CD4-positive, alpha-beta memory T cell (primary cell): ENCODE measurements at places on chromosomes 13 and 19.

GRCh38 chr19:36140304-36141038 is 605 bp downstream of the CAPNS1 start:
- peak; percentile 39 for DNase-seq

DNA sequence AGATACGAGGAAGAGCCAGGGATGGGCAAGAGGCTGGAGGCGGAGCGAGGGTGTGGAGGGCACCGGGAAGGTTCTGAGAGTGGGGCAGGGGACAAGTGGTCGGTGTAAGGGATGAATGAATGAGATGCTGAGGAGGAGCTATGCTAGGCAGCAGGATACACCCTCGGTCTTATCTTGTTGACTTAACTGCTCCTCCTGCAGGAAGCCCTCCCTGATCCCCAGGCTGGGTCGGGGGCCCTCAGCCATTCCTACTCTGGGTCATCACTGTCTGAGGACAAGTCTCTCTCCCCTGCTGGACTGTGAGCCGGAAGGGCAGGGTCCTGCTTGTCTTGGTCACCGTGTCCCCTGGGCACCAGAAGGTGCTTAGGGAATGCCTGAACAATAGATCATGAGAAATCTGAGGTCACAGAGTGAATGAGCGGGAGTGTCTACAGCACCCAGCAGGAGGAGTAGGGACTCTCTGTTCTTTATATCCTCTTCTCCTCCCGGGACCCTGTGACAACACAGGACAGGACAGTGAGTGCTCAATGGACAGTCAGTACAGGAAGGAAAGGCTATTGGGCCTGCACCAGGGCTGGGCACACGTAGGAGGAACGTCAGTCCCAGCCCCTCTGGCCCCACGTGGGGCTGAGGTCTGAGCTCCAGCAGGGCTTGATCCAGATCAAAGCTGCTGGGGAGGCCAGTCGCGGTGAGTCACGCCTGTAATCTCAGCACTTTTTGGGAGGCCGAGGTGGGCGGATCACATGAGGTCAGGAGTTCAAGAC is 6.5 kb downstream of the NKPD1 start:
- no peak for DNase-seq

DNA sequence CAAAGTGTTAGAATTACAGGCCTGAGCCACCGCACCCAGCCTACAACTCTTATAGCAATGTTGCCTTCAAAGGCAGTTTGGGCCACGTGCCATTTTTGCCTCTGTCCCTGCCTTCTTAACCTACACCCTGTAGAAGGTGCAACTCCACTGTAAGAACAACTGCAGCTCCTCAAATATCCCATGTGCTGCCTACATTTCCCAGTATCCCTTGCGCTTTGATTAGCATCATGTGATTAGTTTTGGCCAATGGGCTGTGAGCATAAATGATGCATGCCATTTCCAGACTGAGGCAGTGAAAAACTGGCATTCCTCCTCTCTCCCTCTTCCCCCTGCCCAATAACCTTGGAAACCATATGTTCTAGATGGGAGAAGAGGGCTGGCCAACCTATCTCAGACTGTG is 75.2 kb upstream of the MRI1 start:
- DNase-seq: no peak

DNA sequence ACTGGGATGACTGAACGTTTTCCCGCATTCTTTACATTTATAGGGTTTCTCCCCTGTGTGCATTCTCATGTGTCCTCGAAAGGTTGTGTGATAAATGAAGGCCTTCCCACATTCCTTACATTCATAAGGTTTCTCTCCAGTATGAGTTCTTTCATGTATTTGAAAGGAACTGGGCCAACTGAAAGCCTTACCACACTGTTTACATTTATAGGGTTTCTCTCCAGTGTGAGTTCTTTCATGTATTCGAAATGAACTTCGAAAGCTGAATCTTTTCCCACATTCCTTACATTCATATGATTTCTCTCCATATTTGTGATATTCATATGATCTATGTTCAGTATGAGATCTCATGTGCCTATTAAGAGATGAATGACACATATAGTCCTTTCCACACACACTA is 19.4 kb downstream of the ZNF709 start:
- no peak for DNase-seq

DNA sequence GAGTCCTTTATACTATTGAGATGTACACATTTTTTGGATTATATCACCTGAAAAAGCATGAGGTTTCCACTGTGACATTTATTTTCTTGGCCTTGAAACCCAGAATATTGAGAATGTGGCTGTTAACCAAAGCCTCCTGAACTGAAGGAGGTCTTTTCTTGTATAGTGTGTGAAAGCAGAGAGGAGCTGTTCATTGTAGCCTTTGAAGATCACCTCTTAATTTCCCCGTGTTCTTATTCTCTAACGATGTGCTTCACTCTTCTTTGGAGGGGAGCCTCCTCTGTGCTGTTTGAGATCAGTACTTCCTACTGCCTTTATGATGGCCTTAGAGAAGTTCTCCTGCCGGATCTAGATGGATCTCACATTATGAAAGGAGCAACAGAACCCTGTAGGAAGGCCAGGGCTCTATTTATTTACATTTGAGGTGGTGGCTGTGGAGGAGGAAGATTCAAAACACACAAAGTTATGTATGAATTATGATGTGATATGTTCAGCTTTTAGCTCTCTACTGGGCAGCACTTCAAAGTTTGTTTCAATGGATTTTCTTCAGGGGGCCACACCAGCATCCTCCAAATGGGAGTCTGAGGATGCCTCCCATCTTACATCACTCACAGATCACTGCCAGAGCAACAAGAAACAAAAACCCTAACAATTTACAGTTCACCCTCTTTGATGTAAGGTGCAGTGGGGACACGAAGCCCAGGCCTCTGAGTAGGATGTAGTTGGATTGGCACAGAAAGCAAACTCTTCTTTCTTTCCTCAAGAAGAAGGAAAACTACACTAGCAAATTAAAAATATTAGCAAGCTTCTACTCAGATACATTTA is 322.3 kb downstream of the DLEU7 start:
- DNase-seq: no peak

GRCh38 chr19:10010247-10010691 is at the start of gene COL5A3:
COL5A3 (minus strand) TSS chr19:10010504; CDS start chr19:10010385, 119 bp downstream.
- no peak for DNase-seq

- no peak for DNase-seq
These were observed 191.6 kb downstream of the SHISA2 start for GRCh38 chr13:25860265-25860664.

GRCh38 chr19:55491546-55492360 is 3.5 kb downstream of the SSC5D start:
- no peak for DNase-seq

- DNase-seq: no peak
These were observed 8.5 kb upstream of the CEACAM5 start for GRCh38 chr19:41699968-41700323.

GRCh38 chr13:104592127-104592526 is 1525.9 kb upstream of the SLC10A2 start:
- no peak for DNase-seq

DNA sequence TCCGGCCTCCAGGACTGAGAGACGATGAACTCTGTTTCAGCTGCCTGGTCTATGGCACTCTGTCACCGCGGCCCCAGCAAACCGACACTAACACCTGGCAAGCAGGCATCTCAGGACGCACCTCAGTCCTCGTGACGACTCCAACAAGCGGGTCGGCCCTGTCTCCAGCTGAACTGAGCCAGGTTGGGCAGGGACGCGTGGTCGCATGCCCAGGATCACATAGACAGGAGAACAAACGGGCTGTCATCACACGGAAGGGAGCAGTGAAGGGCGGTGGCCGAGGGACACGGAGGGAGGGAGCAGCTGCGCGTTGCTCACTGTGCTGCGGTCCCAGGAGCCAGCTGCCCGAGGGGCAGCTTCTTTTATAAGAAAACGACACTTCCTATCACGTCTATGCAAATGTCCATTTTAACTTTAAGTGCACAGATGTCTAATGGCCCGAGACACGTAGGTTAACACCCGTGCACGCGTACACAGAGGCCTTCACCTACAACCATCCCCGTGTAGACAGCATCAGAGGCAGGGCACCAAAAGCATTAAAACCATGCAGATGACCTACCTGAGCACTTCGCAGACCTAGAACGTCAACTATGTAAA is 8.9 kb downstream of the SGTA start:
- no peak for DNase-seq

DNA sequence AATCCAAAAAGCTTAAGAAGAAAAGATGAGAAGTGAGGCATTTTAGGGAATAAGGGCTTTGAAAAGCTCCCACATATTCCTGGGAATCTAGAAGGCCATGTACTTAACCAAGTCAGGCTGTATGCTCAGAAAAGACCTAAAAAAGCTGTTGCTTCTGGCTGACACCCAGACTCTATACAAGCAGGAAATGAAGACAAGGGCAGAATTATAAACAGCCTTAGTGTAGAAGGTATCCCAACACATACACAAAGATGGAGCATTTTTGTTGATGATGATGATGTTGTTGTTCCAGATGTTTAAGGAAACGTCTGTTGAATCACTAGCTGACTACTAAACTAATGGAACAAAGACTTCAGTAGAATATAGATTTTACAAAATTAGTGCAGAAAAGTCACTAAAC is 26.1 kb upstream of the N4BP2L1 start:
- no peak for DNase-seq

- no peak for DNase-seq
These were observed 803.6 kb downstream of the DIAPH3 start for GRCh38 chr13:59360108-59360507.

- DNase-seq: no peak
These were observed 216.3 kb upstream of the ZNF507 start for GRCh38 chr19:32129141-32129540.

DNA sequence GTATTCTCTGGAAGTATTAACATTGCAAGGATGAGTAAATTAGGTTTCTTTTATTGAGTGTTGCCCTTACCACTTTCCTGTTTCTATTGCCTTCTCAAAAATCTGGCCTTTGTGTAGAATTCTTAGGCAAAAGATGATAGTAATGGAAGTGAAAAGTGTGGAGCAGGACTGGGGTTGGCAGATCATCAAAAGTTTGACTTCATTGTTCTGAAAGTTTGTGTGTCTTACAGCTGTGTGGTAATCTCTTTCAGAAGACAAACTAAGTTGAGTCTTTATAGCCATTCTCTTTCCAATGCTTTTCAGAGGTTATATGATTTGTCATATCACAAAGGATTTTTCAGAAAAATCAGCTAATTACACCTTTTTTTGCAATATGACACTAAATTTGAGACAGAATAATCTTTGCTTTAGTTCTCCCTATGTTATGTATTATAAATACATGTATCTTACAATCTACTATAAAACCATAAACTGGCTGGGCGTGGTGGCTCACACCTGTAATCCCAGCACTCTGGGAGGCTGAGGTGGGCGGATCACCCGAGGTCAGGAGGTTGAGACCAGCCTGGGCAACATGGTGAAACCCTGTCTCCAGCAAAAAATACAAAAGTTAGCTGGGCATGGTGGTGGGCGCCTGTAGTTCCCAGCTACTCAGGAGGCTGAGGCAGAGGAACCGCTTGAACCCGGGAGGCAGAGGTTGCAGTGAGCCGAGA is 8.7 kb upstream of the KCNRG start:
- no peak for DNase-seq

DNA sequence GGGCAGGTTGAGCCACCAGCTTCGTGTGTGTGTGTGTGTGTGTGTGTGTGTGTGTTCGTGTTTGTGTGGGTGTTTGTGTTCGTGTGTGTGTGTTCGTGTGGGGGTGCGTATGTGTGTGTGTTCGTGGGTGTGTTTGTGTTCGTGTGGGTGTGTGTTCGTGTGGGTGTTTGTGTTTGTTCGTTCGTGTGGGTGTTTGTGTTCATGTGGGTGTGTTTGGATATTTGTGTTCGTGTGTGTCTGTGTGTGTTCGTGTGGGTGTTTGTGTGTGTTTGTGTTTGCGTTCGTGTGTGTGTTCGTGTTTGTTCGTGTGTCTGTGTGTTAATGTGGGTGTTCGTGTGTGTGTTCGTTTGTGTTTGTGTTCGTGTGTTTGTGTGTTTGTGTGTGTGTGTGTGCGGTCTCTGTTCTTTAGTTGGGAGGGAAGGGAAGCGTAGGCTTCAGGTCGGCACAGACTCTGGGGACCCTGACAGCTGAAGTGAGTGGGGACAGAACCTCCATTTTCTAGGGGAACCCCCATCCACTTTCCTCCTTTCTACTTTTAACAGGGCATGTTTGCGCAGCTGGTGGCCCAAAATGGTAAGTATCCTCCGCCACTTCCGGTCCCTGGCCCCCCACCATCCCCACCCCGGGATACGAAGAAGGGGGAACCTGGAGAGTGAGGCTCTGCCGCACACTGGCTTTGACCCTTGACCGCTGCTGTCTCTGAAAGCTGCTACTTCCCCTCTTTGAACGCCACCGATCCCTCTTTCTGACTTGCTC is 1.6 kb downstream of the TNFSF9 start:
- no peak for DNase-seq

GRCh38 chr13:82147526-82147925 is 1734.7 kb downstream of the SLITRK1 start:
- no peak for DNase-seq

GRCh38 chr13:45439781-45440462 is 21.7 kb upstream of the SLC25A30 start:
- no peak for DNase-seq

- no peak for DNase-seq
These were observed 5.3 kb downstream of the DYRK1B start for GRCh38 chr19:39828654-39829032.

GRCh38 chr13:92589955-92590354 is 636.7 kb upstream of the GPC6 start:
- no peak for DNase-seq

- DNase-seq: no peak
These were observed 28.8 kb downstream of the ACTN4 start for GRCh38 chr19:38676023-38676877.
